ENCODE measurements at places on chromosomes 3 and 15.

DNA sequence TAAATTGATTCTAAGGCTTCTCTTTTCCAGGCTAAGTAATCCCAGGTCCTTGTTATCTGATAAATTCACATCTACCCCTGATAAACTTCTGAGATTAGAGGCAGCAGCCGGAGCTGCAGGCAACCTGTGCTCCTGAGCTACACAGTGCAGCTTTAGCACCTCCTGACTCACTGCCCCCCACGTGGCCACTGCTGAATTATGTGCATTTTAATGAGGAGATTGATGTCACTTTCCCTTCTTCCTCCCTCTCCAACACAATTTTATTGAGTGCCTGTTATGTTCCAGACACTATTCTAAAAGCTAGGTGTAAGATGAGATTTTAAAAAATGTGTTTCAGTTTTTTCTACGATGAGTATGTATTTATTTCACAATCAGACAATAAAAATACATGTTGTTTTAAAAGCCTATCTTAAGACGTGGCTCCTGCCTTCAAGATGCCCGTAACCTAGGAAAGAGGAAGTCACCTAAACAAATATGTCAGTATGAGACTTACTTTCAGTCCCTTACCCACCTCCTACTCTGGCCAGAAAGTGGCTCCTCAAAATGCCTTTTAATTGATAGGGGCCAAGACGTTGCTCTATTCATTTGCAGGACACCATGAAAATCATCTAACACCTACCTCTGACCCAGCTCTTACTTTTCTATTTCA is 161.5 kb upstream of the PFN2 start:
- DNase-seq, result no peak

DNA sequence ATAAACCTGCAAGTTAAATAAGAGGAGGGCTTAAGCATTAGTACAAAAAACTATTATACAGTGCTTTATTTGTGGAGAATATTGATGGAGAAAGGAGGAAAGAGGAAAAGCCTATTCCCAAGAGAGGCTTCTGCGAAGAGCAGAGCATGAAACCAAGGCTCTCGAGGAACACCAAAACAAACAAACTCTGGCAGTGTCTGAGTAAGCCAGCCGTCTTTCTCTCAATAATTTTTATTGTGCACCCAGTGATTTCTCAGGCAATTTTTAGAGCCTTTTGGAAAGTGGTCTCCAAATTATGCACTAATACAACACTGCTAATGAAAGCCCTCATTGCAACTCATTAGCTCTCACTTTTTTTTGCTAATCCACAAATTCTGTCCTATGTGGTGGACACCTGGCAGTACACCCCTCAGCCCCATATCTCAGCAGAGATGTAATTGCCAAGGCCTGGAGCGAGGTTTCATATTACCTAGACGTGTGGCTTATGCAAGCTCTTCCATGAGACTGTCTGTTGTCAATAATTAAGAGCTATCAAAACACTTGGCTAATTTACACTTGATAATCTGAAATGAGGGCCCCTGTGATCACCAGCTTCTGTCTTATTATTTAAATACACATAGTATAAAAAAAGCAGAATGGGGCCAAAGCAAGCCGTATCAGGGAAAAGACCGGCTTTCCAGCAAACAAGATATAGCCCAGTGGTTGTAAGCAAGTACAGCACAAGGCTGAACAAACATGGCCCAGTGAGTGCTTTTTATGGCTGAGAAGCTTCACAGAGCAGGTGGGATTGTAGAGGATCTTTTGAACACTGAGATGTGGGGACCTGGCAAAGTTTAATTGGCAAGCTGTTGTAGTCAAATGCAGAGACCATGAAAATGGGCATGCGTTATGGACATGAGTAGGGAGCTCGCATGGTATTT is 216.9 kb downstream of the ROBO2 start:
- no peak for DNase-seq

- DNase-seq, result no peak
Measured at GRCh38 chr15:34362047-34362773, 4.8 kb downstream of the LPCAT4 start.

DNA sequence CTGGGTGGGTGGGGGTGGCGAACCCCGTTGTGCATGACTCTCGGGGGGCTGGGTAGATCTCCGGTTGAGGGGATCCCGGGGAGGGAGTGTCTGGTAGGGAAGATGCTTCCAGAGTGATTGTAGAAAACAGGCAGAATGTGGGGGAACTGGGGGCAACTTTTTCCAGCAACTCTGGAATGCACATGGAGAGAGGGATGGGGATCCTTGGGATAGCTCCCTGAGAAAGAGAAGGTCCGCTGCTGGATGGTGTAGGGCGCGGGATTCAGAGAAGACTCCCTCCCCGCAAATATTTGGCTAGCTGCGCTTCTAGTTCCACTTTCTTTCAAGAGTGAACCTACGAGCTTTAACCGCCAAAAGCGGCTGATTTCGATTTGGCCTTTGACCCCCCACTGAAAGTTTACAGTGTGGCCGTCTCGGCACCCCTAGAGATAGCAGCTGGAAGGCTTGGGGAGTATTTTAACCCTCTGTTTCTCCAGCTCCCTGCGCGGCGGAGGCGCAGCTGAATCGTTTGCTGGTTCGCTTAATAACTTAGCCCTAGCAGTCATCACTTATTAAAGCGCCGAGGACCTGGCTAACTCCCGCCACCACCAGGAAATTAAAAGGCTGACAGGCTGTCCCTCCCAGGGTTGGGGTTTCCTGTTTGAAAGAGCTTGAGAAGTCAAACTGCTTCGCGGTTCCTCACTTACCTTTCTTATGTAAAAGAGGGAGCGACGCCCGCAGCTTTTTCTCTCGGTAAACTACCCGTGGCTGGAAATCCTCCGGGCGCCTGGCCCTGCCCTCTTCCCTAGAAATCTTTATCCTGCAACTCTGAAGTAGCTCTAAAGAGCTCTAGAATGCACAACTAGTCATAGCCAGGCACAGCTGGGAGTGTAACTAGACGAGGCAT is 1.2 kb downstream of the PHLDB2 start:
- peak; percentile 76 for DNase-seq

DNA sequence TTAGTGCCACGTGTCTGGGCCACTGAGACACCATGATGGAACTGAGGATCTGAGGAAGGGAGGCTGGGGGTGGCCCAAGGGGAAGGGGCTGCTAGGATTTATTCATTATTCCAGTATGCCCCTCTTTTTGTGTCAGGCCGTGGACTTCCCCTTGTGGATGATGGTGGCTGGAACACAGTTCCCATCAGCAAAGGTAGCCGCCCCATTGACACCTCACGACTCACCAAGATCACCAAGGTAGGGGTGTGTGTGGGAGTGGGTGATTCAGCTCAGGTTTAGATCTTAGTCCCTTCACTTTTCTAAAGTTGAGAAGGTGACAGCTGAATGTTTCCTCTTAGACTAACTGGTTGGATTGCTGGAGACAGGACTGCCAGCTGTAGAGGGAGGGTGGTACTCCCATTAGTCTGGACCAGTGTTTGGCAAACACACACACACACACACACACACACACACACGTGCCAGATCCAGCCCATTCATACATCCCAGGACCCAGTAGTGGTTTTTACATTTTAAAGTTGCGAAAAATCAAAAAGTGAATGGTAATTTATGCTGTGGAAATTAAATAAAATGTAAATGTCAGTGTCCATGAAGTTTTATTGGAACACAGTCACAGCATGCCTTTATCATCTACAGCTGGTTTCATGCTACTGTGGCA is 11.4 kb downstream of the EIF4G1 start:
- no peak for DNase-seq

- DNase-seq, result no peak
Measured at GRCh38 chr3:22893644-22894325, 309.3 kb upstream of the UBE2E2 start.

DNA sequence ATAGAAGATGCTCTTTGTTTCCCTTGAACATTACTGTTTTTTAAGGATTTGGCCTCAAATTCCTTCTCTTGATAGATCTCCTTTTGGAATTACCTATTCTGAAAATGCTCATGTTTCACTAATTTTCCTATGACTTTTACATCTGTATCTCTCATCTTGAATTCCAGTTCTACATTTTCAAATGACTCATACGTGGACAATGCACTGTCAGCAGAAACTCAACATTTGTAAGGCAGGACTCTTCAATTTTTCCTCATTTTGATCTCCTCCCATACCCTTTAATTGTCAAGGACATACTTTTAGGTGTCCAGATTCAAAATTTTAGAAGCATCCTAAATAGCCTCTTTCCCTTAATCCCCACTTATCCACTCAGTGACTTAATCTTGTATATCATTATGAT is 341.0 kb upstream of the RASGRP1 start:
- no peak for DNase-seq

- DNase-seq, result no peak
Measured at GRCh38 chr3:58021072-58021959, 13.1 kb downstream of the FLNB start.

DNA sequence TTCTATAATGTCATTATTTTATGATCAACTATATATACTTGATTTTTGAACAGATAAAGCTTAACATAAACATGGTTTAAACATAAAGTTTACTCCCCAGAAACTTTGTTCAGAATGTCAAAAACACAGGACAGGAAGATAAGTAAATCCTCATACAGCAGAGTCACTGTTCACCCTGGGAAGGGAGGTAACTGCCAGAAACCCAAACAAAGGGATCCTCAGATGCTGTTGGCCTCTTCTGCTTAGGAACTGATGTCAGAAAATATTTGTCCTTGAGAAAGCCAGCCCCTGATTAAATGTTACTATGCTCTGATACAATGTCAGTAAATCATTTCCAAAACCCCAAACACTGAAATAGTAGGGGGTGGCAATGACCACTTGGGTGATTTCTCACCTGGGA is 185.3 kb downstream of the TJP1 start:
- DNase-seq, result no peak

DNA sequence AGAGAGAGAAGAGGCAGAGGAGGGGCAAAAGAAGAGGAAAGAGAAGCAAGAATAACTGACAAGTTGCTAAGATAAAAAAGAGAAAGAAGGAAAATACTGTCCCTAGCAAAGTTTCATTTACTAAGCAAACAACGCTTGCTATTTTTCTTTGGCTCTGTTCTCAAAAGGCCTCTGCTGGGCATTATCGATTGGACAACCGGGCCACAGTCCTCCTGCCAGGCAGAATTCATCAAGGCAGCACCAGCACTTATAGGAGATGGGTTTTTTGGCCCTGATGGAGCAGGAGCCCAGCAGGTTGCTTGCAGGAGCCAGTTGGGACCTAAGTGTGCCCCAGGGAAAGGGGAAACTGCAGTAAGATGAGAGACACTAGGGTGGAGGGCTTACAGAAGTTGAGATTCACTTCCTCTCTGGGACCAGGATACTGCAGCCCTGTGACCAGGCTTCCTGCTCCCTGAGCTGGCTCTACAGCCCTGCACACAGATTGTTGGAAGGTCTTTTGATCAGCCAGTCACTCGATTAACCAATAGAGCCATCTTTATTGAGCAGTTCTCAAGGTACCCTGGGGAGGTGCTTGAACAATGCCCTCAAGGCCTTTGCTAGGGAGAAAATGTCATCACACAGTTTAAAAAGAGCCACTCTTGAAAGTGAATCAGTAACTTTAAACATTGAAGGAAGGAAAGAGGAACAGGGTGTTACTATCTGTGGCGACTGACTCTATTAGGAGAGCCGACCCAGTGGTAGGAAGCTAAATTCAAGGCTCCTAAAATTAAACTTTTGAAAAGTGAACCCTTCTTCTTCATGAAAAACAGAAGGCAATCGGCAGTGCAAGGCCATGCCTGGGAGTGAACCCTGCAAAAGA is 28.8 kb upstream of the GLCE start:
- DNase-seq, result no peak

DNA sequence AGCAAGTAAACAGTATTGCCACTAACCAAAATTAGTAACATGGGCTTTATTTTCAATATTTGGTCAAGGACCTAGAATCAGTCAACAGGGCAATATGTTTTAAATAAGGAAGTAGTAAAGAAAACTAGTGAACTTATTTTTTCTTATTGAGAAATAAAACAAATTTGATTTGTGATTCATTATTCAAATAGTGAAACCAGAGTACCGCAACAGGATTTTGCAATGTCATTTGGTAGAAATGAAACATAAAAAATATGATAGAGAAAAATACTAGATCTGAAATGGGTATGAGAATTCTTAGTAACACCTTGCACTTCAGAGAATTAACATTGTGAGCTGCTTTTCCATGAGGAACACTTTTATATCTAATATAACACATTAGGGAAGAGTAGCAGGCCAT is 291.8 kb upstream of the GBE1 start:
- no peak for DNase-seq

GRCh38 chr3:39261726-39262125 is 18.1 kb downstream of the CX3CR1 start:
- no peak for DNase-seq

DNA sequence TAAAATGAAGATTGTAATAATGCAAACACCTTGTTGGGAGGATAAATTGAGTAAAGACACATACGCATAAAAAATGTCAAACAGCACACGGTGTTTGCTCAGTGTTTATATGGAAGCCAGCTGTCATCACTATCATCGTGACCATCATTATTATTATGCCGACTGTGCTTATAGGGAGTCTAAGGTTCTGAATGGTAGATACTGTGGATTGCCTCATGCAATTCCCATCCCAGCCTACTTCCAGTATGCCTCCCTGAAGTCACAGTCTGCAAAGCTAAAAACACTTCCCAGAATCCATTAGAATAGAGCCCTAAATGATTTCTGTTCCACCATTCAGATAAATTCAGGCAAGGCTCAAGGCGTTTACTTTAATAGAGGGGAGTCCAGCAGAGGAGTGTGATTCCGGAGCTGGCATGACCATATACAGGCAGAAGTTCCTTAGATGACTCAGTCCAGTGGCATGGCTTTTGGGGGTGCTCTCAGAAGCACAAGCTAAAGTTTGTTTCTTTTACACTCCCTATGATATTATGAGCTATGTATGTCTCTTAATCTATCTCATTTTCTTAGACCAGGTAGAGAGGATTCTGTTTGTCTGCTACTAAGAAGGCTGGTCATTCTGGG is 148.7 kb downstream of the MEX3B start:
- no peak for DNase-seq

DNA sequence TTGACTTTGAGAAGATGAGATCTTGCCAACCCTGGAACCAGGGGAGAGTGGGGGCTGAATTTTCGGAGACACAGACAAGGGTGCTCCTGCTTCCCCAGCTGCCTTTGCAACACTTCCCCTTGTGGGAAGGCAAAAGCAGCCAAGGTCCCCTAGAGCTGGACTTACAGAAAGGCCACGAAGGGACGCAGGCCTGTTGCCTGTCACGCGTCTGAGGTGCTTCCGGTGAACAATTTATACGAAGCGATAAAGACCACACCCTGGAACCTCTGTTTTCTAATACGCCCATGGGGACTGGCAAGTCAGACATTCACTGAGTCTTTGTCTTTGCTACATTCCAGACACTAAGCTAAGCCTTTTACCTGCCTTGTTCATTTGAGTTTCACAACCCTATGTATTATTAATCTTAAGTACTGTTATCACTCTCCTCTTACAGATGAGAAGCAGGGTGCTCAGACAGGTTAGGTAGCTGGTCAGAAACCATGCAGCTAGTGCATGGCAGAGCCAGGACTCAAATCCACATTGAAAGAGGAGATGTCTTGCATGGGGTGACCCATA is 13.2 kb downstream of the MEGF11 start:
- no peak for DNase-seq

DNA sequence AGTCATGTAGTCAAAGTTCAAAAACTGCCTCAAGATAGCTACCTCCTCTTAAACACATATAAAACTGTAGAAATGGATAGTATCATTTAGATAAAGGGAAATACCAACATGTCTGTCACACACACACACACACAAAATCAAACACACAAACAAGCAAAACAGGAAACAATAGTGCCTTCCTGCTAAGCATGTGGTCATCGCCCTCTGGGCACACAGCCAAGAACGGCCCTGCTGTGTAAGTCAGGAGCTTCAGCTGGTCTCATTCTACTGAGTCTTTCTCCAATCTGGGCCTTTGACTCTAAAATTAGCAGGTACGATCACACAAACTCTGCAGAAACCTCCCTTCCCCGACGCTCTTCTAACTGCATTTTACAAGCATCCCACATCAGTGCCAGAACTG is 272.2 kb upstream of the CHRNA7 start:
- DNase-seq, result no peak
